Activated CD8-positive, alpha-beta memory T cell treated with anti-CD3 and anti-CD28 coated beads for 1 hour (primary cell): ENCODE measurements at places on chromosomes 12 and 14.

DNA sequence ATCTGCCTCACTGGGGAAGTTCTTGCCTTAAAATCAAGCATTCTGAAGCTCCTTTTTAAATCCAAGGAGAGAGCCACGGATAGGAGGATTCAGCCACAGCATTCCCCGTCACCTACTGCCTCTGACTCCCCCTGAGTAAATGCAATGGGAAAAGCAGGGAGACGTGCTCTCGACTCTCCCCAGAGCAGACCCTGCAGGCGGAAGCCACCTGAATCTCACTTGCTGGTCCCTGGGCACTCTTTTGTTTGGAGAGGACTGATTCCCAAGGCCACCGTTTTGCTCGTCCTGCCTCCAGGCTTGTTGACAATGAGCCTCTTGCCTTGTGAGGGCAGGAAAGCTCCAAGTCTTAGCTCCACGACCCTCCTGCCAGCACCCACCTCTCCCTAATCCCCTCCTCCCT, 204.5 kb downstream of the SLC15A4 start:
- no peak for DNase-seq

DNA sequence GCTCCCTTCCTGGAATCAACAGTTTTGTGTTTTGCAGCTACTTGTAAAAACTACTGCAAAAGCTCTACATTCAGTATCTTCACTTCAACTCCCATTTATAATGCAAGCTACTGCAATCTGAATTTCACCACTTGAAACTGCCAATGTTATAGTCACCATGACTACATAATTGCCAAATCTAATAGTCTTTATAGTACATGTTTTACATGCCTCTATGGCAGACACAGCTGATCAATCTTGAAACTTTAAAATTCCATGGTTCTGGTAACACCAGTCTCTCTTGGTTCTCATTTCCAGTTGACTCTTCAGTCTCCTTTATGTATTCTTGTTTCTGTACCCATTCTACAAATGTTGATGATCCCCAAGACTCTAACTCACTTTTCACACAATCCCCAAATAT, 185.9 kb downstream of the MED13L start:
- no peak for DNase-seq

- DNase-seq, result no peak
Measured at GRCh38 chr14:65599375-65599774, 186.8 kb downstream of the FUT8 start.

DNA sequence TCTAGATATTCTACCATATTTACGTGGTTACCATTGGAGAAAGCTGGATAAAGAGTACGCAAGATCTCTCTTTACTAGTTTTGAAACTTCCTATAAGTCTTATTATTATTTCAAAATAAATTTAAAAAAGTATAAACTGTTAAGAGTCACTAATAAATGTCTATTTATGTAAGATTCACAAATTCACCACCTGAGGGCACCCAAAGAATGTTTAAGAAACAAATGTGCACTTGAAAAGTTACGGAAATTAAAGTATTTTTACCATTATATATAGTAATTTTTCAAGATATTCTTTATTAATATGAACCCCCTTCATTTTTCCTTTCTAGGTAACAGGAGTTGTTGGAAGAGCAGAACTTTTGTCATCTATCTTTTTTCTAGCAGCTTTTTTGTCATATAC, 11.9 kb downstream of the TMTC3 start:
- no peak for DNase-seq

- DNase-seq, result no peak
Measured at GRCh38 chr12:49540229-49541139, 1.7 kb downstream of the KCNH3 start.

DNA sequence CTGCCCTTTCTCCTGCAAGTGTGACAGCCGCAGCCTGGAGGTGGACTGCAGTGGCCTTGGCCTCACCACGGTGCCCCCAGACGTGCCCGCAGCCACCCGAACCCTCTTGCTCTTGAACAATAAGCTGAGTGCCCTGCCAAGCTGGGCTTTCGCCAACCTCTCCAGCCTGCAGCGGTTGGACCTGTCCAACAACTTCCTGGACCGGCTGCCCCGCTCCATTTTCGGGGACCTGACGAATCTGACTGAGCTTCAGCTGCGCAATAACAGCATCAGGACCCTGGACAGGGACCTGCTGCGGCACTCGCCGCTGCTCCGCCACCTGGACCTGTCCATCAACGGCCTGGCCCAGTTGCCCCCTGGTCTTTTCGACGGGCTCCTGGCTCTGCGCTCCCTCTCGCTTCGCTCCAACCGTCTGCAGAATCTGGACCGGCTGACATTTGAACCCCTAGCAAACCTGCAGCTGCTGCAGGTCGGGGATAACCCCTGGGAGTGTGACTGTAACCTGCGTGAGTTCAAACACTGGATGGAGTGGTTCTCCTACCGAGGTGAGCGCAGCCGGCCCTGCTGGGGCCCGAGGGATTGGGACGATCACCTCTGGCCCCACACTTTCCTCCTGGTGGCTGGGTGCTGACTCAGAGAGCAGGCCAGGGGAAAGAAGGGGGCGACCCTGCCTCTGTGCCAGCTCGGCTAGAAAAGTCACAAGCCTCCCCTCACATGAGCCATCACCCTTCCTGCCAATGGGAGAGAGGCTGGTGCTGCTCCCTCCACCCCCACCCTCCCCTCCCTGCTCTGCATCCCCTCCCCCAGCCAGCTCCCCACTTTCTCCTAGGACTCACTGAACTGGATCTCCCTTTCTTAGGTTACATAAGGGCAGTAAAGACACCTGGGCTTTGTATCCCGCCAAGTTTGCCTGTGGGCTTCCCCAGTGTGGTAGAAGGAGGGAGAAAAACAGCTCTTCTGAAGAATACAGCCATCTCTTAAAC, 10.9 kb downstream of the LRTM2 start:
- no peak for DNase-seq
